ENCODE measurements at places on chromosomes 2 and 18.

GRCh38 chr2:8575834-8576423 lies 105.9 kb upstream of the ID2 start:
- no peak for DNase-seq

DNA sequence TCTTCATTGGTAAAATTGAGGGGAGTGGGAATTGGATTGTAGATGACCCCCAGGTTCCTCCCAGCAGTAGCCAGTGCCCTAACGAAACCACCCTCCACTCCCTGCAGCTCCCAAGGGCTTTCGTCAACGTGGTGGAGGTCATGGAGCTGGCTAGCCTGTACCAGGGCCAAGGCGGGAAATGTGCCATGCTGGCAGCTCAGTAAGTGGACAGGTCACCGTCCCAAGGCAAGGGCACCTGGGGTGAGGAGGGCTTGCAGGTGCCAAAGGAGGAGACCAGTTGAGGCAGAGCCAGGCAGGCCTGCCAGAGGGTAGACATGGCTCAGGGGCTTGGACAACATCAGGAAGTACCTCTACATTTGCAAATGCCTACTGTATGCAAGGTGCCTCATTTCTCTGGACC lies 122.6 kb upstream of the PPP1CB start:
- DNase-seq: peak; percentile 34

GRCh38 chr2:39723946-39724827 lies 54.9 kb downstream of the THUMPD2 start:
- no peak for DNase-seq

GRCh38 chr2:36338827-36339145 lies 16.8 kb upstream of the CRIM1 start:
- no peak for DNase-seq

GRCh38 chr2:235845245-235845644 lies 322.9 kb downstream of the GBX2 start:
- DNase-seq: no peak
